ENCODE measurements at places on chromosomes 3 and 15. TPM values are rescaled to one million over a fixed set of nuclear protein-coding genes. Genes with fewer than 3 reads are reported as not detected.

Gene TGM5
- total RNA-seq = not detected

Gene PXK
- total RNA-seq = 50.5 TPM

Gene GCHFR
- 57.4 TPM for total RNA-seq

Gene ATR
- 50.5 TPM for total RNA-seq

DNA sequence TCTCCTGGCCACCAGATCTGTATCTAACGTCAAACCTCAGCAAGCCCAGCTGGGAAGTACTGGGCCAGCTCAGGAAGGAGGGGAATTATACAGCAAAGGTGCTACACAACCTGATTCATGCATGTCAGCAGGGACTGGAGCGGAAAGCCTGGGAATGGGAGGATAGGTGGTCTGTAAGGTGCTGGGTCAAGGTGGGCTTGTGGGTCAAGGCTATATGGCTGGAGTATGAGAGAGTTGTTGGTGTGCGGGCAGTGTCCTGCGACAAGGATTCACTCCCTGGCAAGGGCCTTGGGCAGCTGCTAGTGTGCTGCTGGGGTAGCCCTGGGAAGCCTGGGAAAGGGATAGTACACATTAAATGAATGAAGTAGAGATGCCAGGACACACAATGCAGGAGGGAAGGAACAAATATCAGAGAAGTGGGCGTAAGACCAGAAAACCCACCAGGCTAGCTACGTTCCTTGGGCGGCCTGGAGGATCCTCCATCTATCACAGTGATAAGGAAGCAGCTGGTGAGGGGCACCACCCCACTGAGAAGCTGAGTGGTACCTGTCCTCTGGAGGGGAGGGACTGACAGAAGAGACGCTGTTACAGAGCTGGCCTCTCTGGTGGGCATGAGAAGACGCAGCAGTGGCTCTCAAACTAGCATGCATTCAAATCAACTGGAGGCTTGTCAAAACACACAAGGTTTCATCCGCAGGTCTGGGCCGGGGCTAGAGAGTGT, 8.5 kb upstream of the SYNM start:
- DNase-seq = peak; percentile 13

- no peak for DNase-seq
These were observed 17.6 kb upstream of the TMC3 start for GRCh38 chr15:81391657-81392056.

DNA sequence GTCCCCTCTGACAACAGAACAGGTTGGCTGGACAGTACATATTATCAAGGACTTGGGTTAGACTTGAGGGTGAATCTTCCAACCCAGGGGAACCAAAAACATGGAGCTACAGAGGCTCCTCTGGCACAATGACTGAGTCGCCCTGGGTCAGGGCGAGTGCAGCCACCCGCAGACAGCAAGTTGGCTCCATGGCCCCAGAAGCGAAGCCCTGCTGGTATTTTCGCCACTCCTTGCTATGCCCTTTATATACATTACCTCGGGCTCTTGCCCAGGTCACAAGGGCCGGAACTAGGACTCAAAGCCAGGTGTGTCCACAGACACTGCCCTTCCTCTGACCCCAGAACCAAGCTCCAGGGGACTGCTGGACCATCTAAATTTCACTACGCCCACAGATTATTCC, 64.6 kb downstream of the ADCY5 start:
- no peak for DNase-seq

DNA sequence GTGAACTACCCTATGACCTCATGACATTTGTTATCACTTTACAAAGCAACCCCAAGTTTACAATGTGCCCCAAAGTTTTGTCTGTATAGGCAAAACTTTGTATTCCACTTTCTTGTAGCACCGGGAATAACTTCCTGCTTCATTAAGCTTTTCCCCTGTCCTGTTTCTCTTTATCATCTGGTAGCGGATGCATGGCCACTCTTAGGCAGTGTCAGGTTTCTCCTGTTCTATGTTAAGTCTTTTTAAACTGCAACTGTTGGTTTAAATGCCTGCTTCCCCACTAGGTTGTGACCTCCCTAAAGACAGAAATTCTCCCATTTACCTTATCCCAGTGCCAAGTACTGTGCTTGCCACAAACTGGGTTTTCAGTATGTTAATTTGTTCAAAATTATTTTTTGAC, 433.6 kb upstream of the DPH6 start:
- no peak for DNase-seq

- DNase-seq = no peak
These were observed 341.8 kb downstream of the RAP2B start for GRCh38 chr3:153503873-153504272.

- no peak for DNase-seq
These were observed 145.3 kb upstream of the MBNL1 start for GRCh38 chr3:152123457-152123856.

DNA sequence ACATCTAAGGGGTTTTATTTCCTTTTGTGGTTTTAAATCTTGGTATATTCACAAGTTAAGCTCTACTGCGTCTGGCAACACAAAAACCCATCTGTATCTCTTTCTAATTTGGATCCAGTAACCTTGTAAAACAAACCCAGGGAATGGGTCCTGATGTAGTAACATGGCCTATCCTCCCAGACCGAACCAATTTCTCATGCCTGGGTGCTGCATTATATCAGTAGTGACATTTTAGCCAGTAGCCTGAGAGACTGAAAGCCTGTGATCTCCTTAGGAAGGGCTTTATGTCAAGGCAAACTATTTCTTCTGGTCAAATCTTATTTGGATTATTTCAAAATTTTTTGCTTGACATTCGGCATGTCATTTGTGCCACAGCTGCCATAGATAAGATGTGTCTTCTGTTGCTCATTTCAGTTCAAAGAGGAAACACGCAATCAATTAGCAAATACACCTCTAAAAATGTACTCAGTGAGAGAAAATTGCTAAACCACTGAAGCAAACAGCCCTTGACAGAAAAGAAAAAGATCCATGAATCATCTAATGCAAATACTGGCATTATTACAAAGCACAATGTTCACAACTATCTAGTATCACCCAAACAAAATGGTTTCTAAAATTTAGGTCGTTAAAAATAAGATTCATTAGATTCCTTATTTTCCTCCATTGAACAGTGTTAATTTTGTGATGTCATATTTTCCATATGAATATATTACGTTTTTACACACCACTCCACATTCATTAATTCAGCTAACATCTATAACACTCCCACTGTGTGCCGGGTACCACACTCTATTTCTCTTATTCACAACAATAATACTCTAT, 4.0 kb downstream of the NPTN start:
- DNase-seq = no peak

All from uterus (tissue), 4 donors.